ENCODE measurements at places on chromosomes 11 and 22.

GRCh38 chr11:134413826-134414731 lies 2.0 kb upstream of the B3GAT1 start:
- no peak for DNase-seq

DNA sequence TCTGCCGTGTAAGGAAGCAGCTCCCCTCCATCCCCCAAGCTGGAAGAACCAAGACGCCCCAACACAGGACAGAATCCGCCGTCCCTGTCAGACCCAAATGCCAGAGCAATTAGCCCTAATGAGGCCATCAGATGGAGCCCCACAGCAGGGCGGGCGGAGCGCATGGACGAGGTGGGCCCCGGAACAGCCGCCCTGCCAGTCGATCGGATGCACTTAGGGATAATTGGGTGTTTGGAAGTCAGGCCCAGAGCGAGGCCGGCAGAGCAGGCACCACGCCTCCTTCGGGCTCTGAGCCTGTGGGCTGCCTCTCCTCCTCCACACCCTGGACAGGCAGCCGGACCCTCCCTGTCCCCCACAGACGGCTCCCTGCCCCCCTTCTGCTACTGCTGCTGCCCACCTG lies 5.5 kb upstream of the TH start:
- no peak for DNase-seq

DNA sequence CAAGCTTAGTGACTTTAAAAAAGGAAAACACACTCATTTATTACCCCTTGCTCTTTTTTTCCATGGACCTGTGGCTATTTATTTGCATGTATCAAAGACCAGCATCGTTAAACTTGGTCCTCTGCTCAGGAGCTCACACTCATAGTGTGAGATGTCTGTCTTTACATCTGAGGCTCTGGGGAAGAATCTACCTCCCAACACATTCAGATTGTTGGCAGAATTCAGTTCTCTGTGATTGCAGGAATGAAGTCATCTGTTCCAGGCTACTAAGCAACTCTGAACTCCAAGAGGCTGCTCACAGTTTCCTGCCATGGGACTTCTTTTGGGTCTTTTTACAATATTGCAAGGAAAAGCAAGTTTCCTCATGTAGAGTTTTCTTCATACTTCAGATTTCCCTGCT lies 138.8 kb downstream of the LRRC4C start:
- DNase-seq, result no peak

GRCh38 chr11:116721988-116722387 lies 50.8 kb downstream of the BUD13 start:
- DNase-seq, result no peak

- no peak for DNase-seq
Observed at GRCh38 chr11:77080643-77081210, 14.0 kb downstream of the CAPN5 start.

DNA sequence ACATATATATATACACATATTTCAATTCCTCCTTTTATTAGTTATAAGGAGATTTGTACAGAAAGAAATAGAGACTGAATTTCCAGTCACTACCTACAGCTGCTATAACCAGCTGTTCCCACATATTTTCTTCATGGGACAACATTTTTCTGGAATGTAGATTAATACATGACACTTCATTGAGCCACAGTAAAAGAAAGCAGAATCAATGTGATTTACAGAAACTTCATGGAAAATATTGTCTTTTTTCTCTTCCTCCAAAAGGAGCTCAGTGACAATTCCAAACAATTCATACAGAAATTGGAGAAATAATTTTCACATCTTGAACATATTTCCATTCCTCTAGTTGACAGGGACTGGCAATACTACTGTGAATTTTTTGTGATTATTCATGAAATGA lies 249.2 kb downstream of the DLG2 start:
- DNase-seq, result no peak

- no peak for DNase-seq
Observed at GRCh38 chr11:11867720-11868119, 25.9 kb downstream of the USP47 start.

- DNase-seq, result peak; percentile 13
Observed at GRCh38 chr11:122656631-122657101, 1.1 kb downstream of the UBASH3B start.

DNA sequence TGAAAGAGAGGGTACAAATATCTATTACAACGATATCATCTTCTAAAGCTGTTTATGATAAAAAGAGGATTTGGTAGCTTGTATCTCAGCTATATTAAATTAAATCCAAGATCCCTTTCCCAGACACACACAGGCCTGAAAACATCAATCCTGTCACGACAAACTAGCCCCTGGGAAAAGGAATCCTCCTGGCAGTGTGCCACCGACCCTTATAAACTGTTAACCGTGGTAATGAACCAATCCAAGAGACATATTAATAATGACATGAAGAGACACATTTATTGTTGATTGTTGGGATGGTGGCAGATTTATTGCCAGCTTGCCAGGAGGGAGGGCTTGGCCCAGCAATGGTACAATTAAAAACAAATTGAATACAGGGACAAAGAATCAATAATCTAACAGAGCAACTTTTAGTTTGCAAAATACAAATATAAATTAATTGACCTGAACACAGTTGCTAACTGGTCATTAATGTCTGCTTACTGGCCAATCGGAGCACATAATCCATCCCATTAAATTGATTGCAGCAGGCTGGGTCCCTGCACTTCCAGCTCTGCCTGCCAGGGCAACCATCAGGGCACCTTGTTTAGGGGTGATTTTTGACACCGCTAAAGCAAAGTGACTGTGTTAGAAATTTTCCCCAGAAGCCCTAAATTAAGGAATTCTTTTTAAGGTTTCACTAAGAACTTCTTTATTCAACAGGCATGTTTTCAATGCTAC lies 887.6 kb downstream of the OPCML start:
- no peak for DNase-seq

- DNase-seq, result no peak
Observed at GRCh38 chr11:70312401-70313357, 42.2 kb downstream of the PPFIA1 start.

DNA sequence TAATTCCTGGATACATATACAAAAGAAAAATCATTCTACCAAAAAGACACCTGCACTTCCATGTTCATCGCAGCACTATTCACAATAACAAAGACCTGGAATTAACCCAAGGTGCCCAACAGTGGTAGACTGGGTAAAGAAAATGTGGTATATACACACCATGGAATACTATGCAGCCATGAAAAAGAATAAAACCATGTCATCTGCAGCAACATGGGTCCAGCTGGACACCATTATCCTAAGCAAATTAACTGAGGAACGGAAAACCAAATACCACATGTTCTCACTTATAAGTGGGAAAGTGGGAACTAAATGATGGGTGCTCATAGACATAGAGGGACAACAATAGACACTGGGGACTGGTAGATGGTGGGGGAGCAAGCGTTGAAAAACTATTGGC lies 4.5 kb downstream of the TRPM5 start:
- DNase-seq, result no peak

DNA sequence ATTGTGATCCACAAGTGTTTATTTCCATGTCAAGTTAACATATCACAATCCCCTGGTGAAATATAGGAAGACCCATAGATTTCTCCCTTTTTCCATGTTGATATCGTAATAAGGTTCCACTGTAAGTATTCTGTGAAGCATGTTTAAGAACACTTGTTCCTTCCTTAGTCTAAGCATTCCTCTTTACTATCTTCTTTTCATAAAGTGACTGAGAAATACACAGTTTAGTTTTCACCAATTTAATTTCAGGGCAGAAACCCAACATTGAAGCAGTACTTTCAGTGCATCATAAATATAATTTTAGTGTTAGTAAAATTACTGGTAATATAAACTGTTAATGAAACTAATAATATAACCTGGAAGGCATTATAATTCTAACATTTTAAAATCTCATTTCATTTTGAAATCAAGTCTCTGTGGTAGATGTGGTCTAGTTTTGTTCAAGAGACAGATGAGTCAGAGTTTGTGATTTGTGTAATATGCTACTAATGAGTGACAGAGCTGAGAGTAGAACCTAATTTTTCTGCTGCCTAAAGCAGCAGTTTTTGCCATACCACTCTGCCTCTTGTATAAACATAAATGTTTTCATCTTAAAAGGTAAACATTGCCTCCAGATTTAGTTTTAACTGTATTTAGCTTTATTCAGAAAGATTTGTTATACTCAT lies 79.4 kb downstream of the ATM start:
- DNase-seq, result no peak

- DNase-seq, result no peak
Observed at GRCh38 chr11:2549080-2549479, 104.3 kb downstream of the KCNQ1 start.

DNA sequence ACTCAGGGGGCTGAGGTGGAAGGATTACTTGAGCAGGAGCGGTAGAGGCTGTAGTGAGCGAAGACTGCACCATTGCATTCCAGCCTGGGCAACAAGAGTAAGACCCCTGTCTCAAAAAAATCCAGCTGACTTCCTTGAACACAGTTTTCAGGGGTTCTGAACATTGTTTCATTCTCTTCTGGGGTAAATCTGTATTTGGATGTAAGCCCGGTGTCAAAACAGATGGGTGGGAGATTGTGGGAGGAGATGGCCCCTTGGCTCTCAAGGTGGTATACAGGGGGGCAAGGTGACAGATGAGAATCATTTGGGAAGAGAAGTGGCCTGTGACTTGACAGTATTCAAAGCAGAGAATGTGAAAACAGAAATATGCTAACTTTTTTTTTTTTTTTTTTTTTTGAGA lies 4.8 kb downstream of the ESAM start:
- DNase-seq, result no peak

DNA sequence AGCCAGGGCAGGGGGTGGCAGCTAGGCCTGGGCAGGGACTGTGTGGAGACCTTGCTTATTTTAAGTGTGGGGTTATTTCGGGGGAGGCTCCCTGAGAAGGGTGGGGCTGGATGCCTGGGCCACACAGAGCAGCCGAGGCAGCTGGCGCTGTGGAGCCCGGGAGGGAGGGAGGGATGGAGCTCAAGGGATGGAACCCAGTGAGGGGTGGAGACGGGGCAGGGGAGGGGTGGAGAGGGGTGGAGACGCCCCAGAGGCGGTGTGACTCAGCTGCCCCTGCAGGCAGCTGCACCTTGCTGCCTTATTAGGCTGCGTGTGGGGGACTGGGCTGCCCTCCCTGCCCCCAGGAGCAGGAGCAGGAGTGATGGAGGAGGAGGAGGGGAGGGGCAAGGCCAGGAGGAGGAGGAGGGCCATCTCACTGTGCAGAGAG lies 9.8 kb upstream of the TSSC4 start:
- DNase-seq, result no peak

- no peak for DNase-seq
Observed at GRCh38 chr11:64753380-64754123, 6.2 kb downstream of the PYGM start.

- DNase-seq, result no peak
Observed at GRCh38 chr11:32597921-32598320, 14.3 kb downstream of the EIF3M start.

- no peak for DNase-seq
Observed at GRCh38 chr11:108906826-108907225, 242.0 kb downstream of the DDX10 start.

DNA sequence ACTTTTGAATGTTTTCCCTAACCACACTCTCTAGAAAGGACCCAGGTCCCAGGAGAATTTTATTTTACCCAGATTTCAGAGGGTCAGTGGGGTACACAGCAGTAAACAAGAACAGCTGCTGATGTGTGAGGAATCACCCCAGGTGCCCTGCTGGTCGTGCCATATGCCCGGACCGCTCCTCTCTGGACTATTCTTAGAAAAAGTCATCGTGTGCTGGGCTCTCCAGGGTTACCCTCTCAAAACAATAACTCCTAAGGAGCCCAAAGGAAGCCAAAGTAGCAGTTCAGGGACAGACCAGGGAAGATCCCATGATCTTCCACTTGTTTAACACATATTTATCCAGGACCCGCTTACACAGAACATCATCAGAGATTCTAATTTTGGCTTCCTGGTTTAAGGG lies 29.7 kb downstream of the LRP4 start:
- DNase-seq, result no peak

Data from prostate gland (tissue), 2 donors.